ENCODE measurements at places on chromosomes 5 and 9.

- peak; percentile 77 for DNase-seq
Observed at GRCh38 chr9:16705111-16705604, 165.3 kb downstream of the BNC2 start.

DNA sequence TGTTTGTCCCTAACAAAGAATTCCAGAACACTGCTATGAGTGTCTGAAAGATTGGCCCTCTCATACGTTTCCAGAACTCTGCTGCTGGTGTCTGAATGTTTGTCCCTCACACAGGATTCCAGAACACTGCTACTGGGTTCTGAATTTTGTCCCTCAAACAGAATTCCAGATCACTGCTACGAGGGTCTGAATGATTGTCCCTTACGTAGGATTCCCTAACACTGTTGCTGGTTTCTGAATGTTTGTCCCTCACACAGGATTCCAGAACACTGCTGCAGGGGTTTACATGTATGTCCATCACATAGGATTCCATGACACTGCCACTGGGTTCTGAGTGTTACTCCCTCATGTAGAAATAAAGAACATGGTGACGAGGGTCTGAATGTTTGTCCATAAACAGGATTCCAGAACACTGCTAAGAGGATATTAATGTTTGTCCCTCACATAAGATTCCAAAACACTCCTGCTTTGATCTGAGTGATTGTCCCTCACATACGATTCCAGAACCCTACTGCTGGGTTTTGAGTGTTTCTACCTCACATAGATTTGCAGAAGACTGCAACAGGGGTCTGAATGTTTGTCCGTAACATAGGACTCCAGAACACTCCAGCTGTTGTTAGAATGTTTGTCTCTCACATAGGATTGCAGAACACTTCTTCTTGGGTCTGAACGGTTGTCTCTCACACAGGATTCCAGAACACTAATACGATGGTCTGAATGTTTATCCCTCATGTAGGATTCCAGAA, 214.4 kb downstream of the FOXD4L6 start:
- DNase-seq = no peak

GRCh38 chr5:100623719-100624118, 88.5 kb downstream of the FAM174A start:
- DNase-seq = no peak

- no peak for DNase-seq
Observed at GRCh38 chr5:103452666-103453065, 109.9 kb downstream of the NUDT12 start.

DNA sequence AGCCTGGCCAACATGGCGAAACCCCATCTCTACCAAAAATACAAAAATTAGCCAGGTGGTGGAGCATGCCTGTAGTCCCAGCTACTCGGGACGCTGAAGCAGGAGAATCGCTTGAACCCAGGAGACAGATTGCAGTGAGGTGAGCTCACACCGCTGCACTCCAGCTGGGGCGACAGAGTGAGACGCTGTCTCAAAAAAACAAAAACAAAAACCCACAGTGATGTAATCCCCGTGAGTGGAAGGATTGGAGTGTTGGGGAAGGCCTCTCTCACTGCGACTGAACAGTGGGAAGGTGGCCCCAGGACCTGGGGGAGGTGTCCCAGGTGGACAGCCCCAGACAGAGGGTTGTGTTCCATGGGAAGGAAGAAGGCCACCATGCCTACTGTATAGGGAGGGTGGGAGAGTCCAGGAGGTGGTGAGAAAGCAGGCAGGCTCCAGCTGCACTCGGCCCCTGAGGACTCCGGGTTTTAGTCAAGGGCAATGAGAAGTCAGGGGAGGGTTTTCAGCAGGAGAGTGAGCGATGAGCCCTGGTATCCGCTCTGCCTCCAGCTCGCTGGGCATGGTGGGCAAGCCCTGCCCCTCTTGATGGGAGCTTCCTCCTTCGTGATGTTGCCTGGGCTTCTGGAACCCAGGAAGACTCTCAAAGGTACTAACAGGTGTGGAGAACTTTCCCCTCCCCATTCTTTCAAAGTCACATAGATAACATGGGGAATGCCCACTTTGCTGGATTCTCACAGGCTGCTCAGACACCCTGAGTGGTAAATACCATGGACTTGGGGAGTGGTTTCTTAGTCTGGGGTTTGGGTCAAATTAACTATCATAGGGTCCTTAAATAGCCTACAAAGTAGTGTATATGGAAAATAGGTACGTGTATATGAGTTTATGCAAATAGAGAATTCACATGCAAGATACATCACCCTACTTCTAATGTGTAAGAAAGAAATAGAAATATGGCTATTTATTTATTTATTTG, 74.7 kb downstream of the PPARGC1B start:
- DNase-seq = no peak

DNA sequence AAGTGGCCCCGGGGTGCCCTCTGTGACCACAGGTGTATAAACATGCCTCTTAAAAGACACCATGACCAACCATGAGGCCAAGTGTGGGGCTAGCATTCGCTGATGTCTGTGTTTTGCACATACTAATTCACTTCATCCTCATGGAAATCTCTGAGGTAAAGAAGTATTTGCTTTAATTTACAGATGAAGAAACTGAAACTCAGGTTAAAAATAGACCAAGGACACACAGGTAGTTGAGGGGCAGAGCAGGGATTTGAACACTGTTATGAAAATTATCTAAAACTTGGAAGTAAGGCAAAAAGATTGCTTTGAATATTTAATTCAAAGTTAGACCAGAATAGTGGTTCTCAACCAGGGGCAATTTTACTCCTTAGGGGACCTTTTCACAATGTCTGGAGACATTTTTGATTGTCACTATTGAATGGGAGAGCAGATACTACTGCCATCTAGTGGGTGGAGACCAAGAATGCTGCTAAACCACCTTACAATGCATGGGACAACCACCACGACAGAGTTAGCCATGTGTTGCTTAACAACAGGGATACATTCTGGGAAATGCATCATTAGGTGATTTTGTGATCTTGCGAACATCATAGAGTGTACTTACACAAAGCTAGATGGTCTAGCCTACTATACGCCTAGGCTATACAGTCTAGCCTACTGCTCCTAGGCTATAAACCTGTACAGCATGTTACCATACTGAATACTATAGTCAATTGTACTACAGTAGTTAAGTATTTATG, 8.0 kb upstream of the FXN start:
- peak; percentile 50 for DNase-seq

- DNase-seq = no peak
Observed at GRCh38 chr5:78627766-78628165, 20.8 kb downstream of the LHFPL2 start.

DNA sequence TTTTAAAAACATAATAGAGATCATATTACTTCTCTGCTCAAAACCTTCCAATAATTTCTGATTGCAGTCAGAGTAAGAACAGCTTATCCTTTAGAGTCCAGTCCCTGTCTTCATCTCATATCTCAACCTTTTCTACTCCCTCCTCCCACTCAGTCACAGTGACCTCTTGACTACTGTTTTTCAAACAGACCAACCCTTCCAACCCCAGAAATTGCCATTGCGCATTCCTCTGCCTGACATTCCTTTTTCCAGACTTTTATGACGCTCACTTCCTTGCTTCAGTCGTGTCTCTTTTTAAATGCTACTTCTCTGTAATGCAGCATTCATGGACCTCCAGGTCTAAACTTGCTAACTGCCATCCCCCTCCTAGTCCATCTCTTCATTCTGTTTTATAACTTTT, 800.5 kb downstream of the BRINP1 start:
- DNase-seq = no peak

DNA sequence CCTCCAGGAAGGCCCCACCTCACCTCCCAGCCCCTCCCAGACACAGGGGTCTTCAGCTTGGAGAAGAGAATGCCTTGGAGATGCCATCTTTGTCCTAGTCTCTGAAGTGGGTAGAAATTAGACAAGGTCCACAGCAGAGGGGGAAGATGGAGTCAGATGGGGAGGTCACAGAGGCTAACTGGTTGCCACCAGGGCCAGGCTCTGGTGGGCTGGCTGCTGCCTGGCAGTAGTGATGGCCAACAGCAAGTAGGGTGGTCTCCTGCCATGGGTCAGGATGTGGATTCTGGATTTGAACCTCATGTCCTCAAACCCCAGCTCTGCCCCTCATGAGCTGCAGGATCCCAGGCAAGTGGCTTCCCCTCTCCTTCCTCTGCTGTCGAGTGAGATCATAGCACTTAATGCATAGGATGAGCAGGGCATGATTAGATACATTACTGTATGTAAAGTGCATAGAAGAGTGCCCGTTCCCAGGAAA, 38.7 kb upstream of the NEK6 start:
- no peak for DNase-seq

- no peak for DNase-seq
Observed at GRCh38 chr9:38699337-38699736, 20.6 kb downstream of the FAM240B start.

DNA sequence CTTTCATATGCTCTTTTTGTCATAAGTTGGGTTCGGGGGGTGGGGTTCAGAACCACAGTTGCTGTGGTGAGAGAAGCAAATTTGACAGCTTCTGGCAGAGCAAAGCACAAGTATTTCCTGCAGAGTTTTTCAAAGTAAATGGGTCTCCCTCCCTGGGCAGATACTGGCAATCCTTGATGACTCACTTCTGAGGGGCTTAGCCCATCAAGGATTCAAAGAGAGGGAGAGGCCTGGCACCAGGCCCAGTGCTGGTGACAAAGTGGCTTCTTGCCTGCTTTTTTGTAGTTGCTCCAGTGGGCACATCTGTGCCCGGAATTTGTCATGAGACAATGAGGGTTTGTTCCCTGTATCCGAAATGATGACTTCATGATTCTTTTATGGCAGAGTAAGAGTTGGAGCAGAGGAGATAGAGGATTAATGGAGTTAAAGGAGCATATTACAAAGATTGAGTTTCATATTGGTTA, 46.6 kb upstream of the TNC start:
- DNase-seq = peak; percentile 84

DNA sequence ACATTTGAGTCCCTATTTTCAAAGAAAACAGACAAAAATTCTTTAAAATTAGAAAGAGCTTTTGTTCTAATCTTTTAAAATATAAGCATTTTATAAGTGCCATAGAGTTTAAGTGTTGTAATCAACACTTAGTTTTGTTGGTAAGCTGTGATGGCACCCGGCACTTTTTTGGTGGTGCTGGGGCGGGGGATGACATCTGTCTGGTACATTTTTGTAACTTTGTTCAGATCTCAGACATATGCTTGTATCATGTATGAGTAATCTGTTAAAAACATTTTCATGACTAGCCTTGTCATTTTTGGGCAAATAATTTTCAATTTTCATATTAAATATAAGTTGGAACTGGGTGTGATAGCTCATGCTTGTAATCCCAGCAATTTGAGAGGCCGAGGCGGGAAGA, 51.7 kb downstream of the UBAP1 start:
- DNase-seq = no peak

GRCh38 chr9:128055344-128056040, 11.6 kb downstream of the NAIF1 start:
- no peak for DNase-seq

Measured in PC-9 (cell line).